Ascending aorta (tissue), 2 donors: ENCODE measurements at places on chromosomes 2 and 18. TPM values are rescaled to one million over a fixed set of nuclear protein-coding genes. Genes with fewer than 3 reads are reported as not detected.

GRCh38 chr2:63225964-63226686 lies 175.5 kb downstream of the OTX1 start:
- no peaks in the 10 kb centered on the region for H3K27me3 ChIP-seq

DNA sequence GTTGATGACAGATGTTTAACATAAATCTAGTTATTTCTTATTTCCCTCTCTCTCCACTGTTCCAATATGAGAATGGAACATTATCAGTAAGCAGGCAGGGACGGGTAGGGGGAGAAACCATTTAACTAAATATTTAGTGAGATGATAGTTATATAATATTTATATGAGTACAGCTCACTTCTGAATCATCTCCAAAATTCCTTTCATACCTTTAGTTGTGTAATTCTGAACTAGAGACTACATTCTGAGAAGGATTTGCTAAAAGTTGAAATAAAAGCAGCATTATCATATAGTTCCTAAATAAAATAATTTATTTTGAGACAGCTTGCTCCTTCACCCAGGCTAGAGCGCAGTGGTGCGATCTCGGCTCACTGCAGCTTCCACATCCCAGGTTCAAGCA lies 41.4 kb downstream of the B4GALT6 start:
- H3K4me1 ChIP-seq = no peaks in the 10 kb centered on the region
- no peak for DNase-seq
- H3K27me3 ChIP-seq = no peaks in the 10 kb centered on the region
- no peak overlapping the region for H3K4me3 ChIP-seq
- no peak overlapping the region for H3K27ac ChIP-seq

The L3MBTL4 gene
- total RNA-seq = not detected

DNA sequence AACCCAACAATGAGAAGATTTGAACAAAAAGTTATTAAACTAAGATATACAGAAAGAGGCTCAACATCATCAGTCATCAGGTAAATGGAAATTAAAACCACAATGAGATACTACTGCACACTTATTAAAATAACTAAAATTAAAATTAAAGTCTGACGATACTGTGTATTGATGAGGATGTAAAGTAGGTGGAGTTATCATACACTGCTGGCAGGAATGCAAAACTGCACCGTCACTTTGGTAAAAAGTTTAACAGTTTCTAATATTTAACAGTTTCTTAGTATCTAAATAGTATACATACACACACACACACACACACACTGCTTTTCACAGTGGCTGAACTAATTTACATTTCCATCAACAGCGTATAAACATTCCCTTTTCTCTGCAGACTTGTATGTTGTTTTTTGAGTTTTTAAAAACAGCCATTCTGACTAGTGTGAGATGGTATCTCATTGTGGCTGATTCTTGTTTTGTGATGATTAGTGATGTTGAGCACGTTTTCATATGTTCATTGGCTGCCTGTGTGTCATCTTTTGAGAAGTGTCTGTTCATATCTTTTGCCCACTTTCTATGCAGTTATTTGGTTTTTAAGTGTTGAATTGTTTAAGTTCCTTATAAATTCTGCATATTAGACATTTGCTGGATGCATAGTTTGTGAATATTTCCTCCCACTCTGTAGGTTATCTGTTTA lies 726.9 kb upstream of the CHAC2 start:
- no peak for DNase-seq
- no peak overlapping the region for H3K4me3 ChIP-seq
- no peaks in the 10 kb centered on the region for H3K36me3 ChIP-seq
- H3K4me1 ChIP-seq = no peaks in the 10 kb centered on the region
- no peak overlapping the region for H3K27ac ChIP-seq

The SNORC gene
- not detected for total RNA-seq

The KIAA2012 gene
- total RNA-seq = 0.11 TPM

The APCDD1 gene
- 77.0 TPM for total RNA-seq

DNA sequence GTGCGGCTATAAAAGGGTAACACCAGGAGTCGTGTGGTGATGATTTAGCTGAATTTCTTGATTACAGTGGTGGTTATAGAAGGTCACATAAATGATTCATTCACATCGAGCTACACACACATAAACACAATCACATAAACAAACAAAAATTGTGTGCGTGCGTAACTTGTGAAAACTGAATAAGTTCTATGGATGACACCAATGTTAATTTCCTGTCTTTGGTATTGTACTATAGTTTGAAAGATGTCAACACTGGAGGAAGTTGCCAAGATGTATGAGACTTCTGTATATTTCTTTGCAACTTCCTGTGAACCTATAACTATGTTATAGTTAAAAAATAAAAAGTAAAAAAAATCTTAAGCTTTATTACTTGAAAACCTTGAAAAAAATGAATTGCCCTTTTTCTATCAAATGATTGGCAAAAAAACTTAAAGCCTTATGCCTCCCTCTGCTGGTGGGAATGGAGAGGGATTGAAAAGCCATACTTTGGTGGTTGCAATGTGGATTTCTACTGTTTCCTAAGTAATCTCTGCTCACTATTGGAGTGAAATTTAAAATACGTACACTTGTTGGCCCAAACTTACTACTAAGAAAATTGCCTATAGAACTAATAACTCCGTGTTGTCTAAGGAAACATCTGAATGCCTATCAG lies 227.7 kb downstream of the RPIA start:
- no peaks in the 10 kb centered on the region for H3K4me1 ChIP-seq
- no peak overlapping the region for H3K27ac ChIP-seq
- no peaks in the 10 kb centered on the region for H3K27me3 ChIP-seq
- no peak for DNase-seq

- H3K4me1 ChIP-seq = no peaks in the 10 kb centered on the region
- H3K27me3 ChIP-seq = no peaks in the 10 kb centered on the region
- H3K4me3 ChIP-seq = no peak overlapping the region
- DNase-seq = no peak
Observed at GRCh38 chr2:222450021-222450420, 25.7 kb downstream of the SGPP2 start.

DNA sequence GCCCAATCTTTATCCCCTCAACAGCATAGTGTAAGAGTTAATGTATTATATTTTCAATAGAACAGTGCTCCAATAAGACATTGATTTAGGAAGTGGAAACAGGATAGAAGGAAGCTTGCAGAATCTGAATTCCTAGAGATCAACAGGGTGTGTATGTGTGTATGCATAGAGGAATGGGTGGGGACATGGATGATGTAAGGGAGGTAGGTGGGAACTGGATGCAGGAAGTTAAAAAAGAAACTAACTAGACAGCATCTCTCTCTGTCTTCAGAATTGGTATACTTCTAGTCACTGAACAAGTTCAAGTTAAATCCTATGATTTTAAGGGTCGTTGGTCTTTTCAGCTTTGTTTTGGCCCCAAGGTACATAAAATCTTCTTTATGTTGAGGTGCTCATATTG lies 196.6 kb downstream of the PMAIP1 start:
- no peaks in the 10 kb centered on the region for H3K4me1 ChIP-seq
- no peaks in the 10 kb centered on the region for H3K27me3 ChIP-seq
- DNase-seq = no peak
- no peak overlapping the region for H3K4me3 ChIP-seq

DNA sequence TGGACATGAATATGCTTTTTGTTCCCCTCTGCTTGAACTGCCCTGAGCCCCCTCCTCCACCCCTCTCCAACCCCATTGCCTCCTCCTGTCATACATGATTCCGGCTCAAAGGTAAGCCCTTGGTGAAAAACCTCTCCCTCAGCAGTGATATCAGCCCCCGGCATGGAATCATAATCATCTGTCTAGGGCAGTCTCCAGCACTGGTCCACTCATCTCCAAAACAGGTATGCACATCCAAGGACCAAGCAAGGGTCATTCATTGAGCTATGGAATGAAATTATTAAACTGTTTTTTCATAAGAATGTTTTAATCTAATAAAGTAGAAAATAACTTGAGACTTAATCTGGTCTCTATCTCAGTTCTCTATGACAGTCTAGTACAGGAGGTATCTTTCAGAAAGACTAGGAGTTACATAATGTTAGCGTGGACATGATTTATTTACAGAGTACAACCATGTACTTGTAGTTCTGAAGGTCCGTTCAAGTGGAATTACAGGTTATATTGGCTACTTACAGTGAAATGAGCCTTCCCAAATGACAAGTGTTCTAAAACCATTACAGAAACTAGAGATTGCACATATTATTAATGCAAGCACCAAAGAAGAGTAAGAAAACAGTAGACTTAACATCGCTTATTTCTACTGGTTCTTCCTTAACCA lies 75.2 kb downstream of the ACVR1 start:
- H3K27ac ChIP-seq = no peak overlapping the region
- H3K36me3 ChIP-seq = no peaks in the 10 kb centered on the region
- H3K27me3 ChIP-seq = no peaks in the 10 kb centered on the region
- no peak overlapping the region for H3K4me3 ChIP-seq
- no peaks in the 10 kb centered on the region for H3K4me1 ChIP-seq
- DNase-seq = no peak

The GAREM2 gene
- total RNA-seq = 2.1 TPM
